ENCODE measurements at places on chromosomes 5 and 9.
A peak's percentile ranks its signal among the peaks of the same experiment; 100 is the strongest.

GRCh38 chr9:88164850-88165249, 26.6 kb upstream of the SPATA31C2 start:
- DNase-seq = no peak

DNA sequence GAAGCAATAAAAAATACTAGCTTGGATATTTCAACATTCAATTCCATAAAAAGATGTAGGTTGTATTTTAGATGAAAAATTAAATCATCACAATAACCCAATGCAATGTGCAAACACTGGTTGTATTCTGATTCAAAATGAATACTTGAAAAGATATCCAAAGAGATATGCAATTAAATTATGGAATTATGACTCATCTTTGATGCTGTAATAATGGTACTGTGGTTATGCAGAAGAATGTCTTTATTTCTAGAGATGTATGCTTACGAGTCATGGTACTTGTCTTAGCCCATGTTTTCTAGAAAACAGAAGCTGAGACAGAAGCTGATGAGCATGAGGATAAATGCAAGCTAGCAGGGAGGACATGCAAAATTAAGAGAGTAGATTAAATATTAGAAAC, 1941.4 kb upstream of the NUDT12 start:
- DNase-seq = no peak

DNA sequence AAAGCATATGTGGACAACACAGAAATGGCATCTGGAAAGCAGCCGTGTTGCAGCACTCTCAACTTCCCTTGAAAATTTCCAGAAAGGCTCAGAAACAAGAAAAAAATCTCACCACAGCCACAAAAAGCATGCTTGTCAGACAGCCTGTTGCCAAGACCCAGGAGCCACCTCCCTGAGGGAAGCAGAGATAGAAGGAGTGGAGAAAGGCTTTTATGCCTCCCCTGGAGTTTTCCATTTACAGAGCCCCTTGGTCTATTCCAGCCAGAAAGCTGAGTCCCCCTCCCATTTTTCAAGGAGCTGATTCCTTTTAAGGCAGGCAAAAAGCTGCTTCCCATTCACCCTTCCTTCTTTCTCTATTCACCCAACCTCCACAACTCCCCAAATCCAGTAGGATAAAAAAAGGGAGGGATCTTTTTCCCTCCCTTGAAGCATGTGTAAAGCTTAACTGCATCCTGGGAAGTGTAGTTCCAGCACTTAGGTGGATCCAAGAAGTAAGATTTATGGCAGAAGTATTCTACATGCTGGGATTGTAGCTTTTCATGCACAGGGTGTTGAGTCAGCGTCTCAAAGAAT, 37.1 kb upstream of the PALM2AKAP2 start:
- DNase-seq = no peak

DNA sequence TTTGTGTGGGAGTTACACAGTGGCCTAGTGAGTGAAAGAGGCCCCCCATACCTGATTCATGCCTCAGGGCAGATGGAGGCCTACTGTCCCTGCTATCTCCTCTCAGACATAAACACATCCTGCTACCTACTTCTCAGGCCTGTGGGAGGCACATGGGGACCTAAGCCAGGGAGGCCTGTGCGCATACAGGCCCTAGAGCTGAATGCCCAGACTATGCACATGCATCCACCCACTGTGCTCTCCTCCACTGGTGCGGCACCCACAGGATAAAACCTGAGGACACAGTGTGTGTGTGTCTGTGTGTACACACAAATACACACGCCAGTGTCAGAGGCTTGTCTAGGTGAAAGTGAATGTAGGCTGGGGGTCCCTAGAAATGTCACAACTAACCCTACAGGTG, 1.4 kb downstream of the PAX5 start:
- DNase-seq = no peak

- peak; percentile 39 for DNase-seq
These were observed 525 bp upstream of the DAPK1 start for GRCh38 chr9:87497080-87497603.

DNA sequence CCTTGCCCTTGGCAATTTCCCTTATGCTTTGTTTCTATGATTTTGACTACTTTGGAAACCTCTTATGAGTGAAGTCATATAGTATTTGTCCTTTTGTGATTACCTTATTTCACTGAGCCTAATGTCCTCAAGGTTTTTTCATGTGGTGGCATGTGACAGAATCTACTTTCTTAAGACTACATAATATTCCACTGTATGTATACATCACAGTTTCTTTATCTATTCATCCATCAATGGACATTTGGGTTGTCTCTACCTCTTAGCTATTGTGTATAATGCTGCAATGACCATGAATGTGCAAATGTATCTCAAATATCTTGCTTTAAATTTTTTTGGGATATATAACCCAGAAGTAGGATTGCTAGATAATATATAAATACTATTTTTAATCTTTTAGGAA, 96.4 kb upstream of the ALDH1A1 start:
- no peak for DNase-seq

- no peak for DNase-seq
These were observed 662.8 kb upstream of the FTMT start for GRCh38 chr5:121188849-121189248.

GRCh38 chr5:114097570-114097969, 264.3 kb upstream of the KCNN2 start:
- DNase-seq = no peak

GRCh38 chr5:96506866-96507527, 73.9 kb upstream of the PCSK1 start:
- no peak for DNase-seq

DNA sequence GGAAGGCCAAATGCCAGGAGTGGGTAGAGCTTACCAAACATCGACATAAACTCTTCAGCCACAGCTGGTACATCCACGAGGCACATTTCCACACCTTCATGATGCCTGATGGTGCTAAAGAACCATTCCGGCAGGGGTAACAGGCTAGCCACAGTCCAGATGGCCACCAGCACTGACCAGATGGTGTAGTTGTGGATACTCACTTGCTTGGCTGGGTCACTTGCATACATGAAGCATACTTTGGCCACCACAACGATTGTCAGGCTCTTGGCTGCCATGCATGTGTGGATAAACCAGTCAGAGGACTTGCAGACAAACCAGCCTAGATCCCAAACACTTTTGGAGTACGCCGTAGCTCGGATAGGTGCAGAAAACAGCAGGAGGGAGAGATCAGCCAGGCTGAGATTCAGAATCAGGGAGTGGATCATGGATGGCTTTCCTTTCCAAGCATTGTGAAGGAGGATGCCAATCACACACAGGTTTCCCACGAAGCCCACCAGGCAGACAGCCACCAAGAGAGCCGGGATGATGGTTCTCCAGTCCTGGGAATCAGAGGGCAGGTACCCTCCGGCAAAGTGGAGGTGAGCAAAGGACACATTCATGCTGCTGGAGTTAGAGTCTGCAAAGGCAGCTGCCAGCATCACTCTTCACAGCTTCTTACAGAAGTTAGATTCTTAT, 378 bp downstream of the GPR151 start:
- no peak for DNase-seq

GRCh38 chr9:86867804-86868313, 79.4 kb downstream of the GAS1 start:
- DNase-seq = no peak

- peak; percentile 24 for DNase-seq
These were observed 1.4 kb upstream of the SPAAR start for GRCh38 chr9:35907711-35908503.

- no peak for DNase-seq
These were observed 18.5 kb upstream of the PCDHA1 start for GRCh38 chr5:140767444-140767843.

DNA sequence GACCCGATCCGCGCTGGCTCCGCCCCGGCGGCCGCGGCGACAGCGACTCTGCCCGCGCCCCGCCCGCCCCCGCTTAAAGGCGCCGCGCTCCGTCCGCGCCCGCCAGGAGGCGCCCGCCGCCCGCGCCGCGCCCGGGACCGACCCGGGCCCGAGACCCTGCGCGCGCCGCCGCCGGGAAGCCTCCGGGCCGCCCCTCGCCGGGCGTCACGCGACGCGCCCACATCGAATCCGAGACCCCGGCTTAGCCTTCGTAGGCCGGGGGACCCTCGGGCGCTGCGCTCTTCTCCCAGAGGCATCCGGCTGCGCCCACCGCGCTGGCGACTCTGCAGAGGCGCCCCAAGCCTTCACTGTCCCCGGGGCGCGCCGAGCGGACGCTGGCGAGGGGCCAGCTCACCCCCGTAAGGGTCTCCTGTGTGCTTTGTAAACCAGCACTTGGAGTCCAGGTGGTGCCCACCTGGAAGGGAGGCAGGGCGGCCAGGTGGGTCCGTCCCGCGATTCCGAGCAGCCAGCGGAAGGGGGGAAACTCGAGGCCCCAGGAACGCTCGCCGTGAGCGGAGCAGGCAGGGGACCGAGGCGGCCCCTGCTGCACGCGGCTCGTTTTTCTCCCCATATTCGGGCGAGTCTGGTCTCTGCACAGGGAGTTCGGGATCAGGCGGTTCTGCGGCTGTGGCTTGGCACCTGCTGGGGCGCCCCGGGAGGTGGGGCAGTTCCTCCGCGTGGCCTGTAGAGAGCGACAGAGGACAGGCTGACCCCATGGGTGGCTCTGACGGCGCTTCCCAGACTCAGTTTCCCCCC, 423 bp upstream of the ABCA2 start:
- DNase-seq = peak; percentile 68

GRCh38 chr9:92607773-92608172, 62.2 kb downstream of the IPPK start:
- peak; percentile 89 for DNase-seq

DNA sequence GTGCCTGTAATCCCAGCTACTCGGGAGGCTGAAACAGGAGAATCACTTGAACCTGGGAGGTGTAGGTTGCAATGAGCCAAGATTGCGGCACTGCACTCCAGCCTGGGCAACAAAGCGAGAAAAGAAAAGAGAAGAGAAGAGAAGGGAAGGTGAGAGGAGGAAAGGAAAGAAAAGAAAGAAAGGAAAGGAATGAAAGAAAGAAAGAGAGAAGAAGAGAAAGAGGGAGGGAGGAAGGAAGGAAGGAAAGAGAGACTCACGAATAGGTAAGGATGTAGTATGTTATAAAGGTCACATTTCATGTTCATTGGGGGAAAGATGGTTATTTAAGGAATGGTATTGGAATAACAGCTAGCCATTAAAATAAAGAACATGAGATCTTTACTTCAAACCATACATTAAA, 10.4 kb upstream of the ANP32B start:
- no peak for DNase-seq

DNA sequence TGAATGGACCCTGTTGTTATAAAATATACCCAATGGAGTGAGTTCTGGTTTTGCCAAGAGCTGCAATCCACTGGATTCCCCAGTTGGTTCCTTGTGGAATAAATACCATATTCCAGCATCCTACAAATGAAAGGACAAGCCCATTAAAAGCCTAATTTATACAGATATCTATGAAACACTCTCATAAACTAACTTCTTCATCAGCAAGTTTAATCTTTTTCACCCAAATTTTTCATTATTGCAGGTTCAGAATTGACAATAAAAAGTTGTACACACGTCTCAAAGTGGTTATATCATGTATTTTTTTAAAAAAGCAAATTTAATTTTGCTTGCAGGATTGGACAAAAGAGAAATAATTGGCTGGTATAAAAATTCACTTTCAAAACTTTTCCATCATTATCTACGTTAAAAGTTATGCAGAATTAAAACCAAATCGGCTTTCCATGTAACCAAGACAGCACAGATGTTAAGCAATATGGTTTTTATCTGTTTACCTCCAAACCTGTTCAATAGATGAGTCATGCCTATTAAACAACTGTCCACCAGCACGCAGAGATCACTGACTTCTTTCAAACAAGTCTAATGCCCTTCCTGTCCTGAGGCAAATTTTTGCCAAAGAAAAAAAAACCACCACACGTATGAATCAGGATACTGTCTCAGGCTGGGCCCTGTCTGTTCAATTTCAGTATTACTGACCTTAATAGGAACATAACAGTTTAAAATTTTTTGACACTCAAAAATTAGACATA, 42.5 kb downstream of the CEMIP2 start:
- peak; percentile 7 for DNase-seq

- DNase-seq = no peak
These were observed 8.8 kb downstream of the GARNL3 start for GRCh38 chr9:127273326-127273725.

GRCh38 chr9:88993871-88994460, 2.7 kb downstream of the S1PR3 start:
- DNase-seq = no peak

- DNase-seq = no peak
These were observed 171.2 kb downstream of the GAPVD1 start for GRCh38 chr9:125432715-125433385.

- no peak for DNase-seq
These were observed 39.2 kb downstream of the NEK6 start for GRCh38 chr9:124296796-124297550.

DNA sequence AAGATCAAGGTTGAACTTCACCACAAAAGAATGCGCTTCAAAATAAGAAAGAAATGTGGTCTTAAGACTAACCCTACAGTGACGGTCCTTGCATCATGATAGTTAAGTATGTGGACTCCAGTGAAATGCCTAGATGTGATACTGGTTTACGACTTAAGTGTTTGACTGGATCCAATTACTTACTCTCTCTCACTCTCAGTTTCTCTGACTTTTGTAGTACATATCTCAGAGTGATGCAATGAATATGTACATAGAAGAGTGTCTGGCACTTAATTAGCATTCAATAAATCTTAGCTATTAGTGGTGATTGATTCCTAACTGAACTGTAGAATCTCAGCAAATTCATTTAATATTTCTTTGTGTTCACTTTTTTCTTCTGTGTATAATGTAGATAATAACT, 411.7 kb upstream of the ITGA1 start:
- no peak for DNase-seq

- DNase-seq = no peak
These were observed 131.7 kb upstream of the GPR151 start for GRCh38 chr5:146647656-146648199.

- DNase-seq = no peak
These were observed 57.9 kb downstream of the KIAA1958 start for GRCh38 chr9:112544477-112544876.

- peak; percentile 52 for DNase-seq
These were observed at the start of gene ZNF608 for GRCh38 chr5:124745928-124746915. ZNF608 (minus strand) TSS chr5:124746639; CDS start chr5:124744989, 1,650 bp downstream.

GRCh38 chr5:160726721-160727120, 125.3 kb downstream of the ATP10B start:
- DNase-seq = no peak

DNA sequence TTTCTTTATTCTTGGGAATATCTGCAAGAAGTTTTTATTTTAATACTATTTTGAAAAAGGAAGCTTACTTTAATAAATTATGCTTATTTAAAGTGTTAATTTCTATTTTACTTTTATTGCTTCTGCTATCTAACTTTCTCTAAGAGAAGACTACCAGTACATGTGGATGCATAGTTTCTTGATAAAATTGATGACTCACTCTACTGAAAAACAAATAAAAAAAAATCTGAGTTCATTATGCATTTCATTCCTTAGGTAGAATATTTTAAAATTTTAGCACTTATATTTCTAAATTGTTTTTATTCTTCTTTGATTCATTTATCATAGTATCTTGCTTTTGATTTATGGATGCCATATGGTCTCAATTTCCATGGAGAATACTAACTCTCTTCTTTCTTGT, 217.9 kb downstream of the TAF11L14 start:
- no peak for DNase-seq

All from NCI-H2081 (cell line).